ENCODE measurements at places on chromosomes 4 and X. TPM values are rescaled to one million over a fixed set of nuclear protein-coding genes. Genes with fewer than 3 reads are reported as not detected.

- DNase-seq, result no peak
Observed at GRCh38 chr4:185742766-185743165, 69.2 kb downstream of the SORBS2 start.

GRCh38 chrX:150253959-150254620 lies 109.0 kb upstream of the MAMLD1 start:
- DNase-seq, result no peak

GRCh38 chr4:168082379-168082778 lies 10.0 kb upstream of the ANXA10 start:
- DNase-seq, result no peak

DNA sequence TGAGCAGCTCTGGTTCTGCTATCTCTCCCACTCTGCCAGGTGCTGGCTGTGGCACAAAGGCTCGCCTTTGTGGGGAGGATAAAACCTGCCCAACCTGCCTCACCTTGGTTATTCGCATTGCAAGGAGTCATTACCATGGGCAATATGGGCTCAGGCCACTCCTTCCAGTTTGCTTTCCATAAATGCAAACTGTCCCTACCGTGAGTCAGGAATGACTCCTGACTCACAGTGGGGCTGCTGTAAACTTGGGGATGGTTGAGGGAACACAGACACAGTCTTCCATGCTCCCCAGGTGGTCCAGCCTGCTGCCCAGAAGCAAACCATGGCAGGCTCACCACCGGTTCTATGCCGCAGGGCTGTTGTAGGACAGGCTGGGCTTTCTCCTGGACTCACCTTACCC lies 36.1 kb downstream of the COQ2 start:
- DNase-seq, result no peak

Gene CT45A5
- polyA plus RNA-seq, result 0.31 TPM

DNA sequence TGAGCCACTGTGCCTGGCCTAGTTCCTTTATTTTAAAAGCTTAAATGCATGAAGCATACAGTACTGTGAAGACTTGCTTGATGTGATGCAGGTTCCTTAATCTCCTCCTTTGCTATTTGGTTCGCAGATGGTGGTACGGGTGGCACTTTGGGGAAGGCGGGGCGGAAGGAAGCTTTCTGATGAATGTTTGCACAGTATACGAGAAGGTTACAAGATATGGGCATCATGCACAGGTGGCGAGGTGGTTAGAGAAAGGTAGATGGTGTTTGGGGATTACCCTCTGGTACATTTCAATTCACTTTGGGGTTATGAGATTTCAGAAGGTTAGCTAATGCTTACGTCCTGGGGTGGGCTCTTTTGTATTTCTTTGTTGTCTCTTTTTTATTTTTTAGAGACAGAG lies 17.2 kb downstream of the RHOH start:
- DNase-seq, result no peak

DNA sequence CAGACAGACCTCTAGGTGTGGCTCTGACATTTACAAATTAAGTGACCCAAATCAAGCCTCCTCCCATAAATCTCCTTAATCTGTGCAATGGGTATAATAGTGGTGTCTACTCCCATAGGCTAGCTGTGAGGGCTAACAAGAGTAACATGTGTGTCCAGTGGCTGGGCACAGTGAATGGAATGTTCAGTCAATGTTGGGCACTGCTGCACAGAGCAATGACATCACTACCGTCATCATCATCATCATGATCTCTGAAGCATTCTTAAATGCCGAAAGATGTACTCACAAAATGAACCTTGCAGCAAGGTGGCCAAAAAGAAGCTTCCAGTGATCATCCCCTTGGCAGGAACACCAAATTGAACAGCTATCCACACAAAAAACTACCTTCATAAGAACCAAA lies 43.5 kb downstream of the CHRNA9 start:
- no peak for DNase-seq

Gene LRIT3
- polyA plus RNA-seq, result 0.46 TPM

DNA sequence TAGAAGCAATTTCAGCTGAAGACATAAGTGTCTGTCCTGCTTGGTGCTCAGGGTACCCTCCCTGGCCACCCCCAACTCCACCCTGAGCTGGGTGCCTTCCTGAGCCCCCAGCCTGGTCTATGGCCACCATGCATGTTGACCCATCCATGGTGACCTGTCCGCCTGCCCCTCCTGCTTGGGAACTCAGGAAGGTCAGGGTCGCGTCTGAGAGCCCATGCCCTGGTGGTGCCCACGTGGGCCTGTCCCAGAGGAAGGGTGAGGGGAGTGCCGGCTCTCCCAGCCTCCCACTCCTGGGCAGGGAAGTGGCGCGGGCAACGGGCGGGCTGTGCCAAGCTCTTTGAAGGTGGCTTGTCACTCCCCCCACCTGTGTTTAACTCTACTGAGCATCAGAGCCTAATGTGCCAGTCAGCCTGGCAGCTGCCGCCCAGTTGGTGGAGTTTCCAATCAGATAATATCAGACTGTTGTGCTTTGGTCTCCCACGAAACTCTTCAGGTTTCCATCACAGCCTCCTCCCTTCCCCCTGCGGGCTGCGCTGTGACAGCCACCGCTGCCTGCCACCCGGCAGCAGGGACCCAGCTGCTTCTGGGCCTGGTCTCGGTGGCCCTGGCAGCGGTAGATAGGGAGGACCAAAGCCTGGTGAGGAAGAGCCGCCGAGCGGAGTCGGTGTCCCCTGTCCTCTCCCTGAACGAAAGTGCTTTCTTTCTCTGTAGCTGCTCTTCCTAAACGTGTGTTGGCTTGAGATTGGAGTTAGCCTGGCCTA lies 4.8 kb downstream of the SH3BP2 start:
- DNase-seq, result no peak

- peak; percentile 7 for DNase-seq
Observed at GRCh38 chr4:75484190-75484589, 30.0 kb downstream of the RCHY1 start.

Data from hindlimb muscle (tissue), 1 donor.